CD4-positive, alpha-beta T cell treated with Interleukin-4 for 4 hours (primary cell): ENCODE measurements at places on chromosomes 4 and X.

DNA sequence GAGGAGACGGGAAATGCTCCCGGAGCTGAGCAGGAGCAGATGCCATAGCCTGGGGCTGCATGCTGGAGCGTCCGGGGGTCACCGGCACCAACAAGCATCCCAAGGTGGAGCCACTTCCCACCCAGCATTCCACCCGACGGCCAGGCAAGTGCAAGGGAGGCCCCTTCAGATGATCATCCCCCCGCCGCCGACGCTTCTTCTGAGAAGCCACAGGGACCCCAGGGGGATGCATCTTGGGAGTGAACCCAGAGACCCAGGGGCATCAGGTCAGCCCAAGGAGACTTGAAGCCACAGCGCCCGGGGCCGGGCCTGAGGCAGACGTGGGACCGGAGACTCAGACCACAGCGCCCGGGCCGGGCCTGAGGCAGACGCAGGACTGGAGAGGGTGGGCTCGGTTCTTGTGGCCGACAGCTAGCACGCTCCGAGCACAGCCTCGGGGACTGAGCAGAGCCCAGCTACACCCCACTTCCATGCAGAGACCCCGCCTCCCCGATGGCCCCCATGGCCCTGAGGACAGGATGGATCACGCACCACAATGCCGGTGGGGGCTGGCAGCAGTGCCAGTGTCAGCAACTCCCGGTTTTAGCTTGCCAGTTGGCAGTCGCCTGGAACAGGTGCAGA lies 33.0 kb upstream of the CPLX1 start:
- no peak for DNase-seq

GRCh38 chrX:49071877-49072711 lies 1.7 kb downstream of the PRAF2 start:
- DNase-seq = no peak

DNA sequence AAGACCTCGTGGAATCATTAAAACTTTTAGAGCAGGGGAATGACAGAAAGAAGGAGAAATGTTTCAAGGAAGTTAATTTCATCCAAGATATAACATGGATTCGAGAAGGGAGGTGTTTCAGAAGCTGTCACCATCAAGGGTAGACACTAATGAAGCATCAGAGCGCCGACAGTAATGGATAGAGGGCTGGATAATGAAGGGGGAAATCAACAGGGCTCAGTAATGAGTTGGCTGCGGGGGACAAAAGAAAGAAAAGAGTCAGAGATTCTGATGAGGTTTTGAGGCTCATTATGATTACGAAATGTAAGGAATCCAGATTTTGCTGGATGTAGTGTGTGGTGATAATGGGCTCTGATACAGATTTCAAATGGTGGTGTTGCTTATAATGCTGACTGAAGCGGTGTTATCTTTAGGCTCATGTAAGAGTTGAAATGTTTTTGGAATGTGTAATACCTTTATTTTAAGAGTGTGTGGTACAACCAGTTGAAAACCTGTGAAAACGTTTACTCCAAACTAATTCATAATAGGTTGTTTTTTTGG lies 39.3 kb upstream of the TENM3 start:
- DNase-seq = no peak

DNA sequence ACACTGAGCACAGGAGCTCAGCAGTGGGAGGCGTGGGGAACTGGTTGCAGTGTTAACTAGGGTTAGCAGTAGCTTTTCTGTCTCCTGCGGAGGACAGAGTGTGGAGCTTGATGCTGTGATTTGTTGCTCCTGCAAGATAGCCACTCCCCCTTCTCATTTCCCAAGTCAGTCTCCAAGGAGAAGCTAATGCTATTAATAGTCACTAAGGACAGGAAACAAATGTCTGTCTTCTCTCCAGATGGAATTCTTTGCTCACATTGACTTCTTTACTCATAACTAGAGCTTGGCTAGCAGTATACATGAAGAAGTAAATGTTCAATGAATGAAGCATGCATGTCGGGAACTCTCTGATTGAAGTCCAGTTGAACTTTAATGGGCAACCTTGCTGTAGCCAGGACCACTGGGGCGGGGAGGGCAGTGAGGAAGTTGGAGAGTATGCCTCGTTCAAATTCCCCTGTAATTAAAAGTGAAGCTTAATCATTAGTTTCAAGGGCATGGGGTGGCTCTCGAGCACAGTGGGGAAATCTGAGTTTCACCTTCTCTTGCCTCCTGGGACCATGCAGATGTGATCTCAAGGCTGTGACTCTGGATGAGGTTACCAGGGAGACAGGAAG lies 156.6 kb upstream of the SCML1 start:
- DNase-seq = no peak

GRCh38 chr4:149370002-149370401 lies 445.6 kb downstream of the IQCM start:
- no peak for DNase-seq

GRCh38 chrX:81286608-81287007 lies 84.7 kb downstream of the SH3BGRL start:
- no peak for DNase-seq

GRCh38 chr4:141058591-141059512 lies 74.4 kb downstream of the RNF150 start:
- DNase-seq = no peak

DNA sequence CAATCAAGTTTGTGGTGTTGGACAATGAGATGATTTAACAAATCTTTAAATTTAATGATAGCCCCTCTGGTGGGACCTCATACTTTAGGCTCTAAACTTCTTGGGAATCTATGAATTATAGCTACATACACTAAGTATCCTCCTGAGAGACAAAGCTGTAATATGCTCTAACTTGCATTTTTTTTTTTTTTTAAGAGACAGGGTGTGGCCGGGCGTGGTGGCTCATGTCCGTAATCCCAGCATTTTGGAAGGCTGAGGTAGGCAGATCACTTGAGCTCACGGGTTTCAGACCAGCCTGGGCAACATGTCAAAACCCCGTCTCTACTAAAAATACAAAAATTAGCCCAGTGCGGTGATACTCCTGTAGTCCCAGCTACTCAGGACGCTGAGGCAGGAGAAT lies 23.3 kb upstream of the COQ2 start:
- no peak for DNase-seq

GRCh38 chr4:48493452-48494100 lies 3.5 kb downstream of the ZAR1 start:
- DNase-seq = no peak

DNA sequence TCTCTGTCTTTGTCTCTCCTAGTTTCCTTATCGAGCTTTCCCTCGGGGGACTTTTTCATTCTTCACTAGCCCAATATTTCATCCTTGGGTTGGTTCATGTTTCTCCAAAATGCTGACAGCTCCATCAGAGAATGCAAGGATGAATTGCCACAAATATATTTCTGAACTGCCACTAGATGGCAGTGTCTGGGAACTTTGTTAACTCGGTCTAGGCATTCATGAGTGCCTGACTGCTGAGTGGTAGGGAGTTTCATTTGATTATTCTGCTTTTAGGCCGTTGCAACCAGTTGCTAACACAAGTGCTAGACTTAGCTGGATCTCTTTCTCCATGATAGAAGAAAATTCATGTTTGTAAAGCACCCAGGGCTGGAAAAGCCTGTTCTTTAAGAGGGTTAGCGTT lies 73.5 kb upstream of the RAP2C start:
- peak; percentile 34 for DNase-seq

GRCh38 chr4:141011901-141012315 lies 121.4 kb downstream of the RNF150 start:
- no peak for DNase-seq

- no peak for DNase-seq
These were observed 23.2 kb downstream of the DIAPH2 start for GRCh38 chrX:96707804-96708203.

DNA sequence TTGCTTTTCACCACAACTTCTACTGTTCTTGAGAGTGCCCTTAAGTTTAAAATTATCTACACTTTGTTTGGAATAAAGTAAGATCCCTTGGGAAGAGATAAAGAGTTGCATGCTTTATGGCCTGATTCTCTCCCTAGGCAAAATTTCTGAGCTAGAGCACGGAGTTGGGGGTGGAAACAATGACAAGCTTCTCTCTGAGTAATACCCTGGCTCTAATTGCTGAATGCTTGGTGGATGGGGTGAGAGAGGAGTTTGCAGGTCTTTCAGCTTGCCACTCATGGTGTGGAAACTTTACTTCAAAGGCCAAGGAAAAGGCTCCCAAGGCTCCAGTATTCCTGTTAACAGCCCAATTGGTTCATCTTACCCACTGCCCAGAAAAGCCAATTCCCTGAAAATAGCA lies 26.1 kb upstream of the PRDM8 start:
- DNase-seq = peak; percentile 29

- no peak for DNase-seq
These were observed 249.1 kb downstream of the DCLK2 start for GRCh38 chr4:150327262-150327780.

GRCh38 chr4:823761-824460 lies 2.0 kb downstream of the CPLX1 start:
- no peak for DNase-seq

GRCh38 chrX:154123241-154124219 lies 20.5 kb upstream of the OPN1LW start:
- peak; percentile 49 for DNase-seq

GRCh38 chr4:71648448-71648847 lies 135.4 kb downstream of the GC start:
- no peak for DNase-seq

DNA sequence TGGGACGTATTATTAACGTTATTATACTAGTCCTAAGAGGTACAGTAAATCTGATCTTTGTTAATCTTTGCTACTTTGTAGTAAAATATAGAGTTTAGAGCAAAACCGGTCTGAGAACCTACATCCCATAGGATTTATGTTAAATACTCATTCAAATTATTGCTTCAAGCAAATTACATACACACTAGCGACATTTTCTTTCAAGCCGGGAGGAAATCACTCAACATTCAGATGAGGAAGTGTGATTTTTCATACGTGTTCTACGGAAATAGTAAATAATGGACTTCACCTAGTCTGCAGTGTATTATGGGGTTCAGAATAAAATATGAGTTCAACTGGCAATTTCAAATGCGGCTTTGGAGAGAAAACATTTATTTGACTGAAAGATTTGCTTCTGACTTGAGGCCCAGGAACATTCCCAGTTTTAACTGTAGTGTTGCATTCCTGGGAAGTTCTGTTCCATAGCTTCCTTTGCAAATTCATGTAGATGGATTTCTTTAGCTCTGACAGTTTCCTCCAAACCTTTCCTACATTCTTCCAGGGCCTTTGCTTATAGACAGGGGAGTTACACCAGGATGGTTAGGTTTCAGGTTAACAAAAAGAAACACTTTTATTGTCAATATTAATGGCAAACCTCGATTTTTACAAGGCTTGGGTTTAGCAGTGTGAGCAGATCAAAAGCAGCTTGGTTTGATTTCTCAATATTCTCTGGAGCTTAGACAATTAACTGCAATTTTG lies 5.3 kb upstream of the HAND2 start:
- DNase-seq = no peak
